ENCODE measurements at places on chromosomes 7 and 10.

DNA sequence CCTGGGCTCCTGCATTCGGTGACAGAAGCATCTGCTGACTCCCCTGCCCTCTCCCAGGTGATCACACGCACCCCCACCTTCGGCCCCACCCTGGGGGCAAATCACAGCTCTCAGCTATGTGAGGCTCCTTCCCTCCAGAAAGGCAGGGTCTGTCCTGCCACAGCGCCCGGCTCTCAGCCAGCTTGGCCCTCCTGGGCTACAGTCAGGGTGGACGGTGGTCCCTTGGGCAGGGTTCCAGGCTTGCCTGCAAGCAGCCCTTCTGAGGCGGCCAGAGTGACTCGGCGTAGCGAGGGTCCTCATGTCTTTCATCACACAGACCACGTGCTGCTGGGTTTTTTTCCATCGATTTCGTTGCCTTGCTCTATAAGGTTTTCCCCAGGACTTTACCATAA is 53.6 kb upstream of the EBF3 start:
- no peak for DNase-seq

DNA sequence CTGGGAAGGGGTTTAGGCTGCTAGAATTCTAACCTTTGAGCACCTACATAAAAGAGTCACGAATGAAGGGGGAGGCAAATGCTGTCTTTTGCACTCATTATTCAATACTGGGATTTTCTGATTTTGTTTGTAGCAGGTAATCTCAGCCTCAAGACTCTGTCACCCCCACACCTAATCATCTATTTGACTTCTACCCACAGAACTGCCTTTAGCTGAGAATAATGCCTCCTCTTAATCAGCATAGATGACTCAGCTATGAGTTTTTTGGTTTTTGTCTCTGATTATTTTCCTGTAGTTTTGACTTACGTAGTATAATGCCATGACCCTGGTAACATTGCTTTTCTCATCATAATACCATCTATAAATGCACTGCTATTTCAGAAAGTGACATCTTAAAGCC is 42.7 kb upstream of the CACNB2 start:
- no peak for DNase-seq

DNA sequence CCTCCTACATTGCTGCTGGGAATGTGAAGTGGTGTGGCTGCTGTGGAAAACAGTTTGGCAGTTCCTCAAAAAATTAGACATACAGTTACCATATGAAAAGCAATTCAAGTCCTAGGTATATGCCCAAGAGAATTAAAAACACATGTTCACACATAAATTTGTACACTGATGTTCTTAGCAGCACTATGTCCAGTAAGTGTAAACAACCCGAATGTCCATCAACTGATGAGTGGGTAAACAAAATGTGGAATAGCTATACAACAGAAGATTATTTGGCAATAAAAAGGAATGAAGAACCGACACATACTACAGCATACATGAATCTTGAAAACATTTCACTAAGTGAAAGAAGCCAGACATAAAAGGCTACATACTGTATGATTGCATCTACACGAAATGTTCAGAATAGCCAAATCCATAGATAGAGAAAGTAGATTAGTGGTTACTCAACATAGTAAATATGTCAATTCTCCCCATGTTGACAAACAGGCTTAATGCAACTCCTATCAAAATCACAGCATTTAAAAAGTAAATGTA is 17.2 kb downstream of the CEP41 start:
- no peak for DNase-seq

DNA sequence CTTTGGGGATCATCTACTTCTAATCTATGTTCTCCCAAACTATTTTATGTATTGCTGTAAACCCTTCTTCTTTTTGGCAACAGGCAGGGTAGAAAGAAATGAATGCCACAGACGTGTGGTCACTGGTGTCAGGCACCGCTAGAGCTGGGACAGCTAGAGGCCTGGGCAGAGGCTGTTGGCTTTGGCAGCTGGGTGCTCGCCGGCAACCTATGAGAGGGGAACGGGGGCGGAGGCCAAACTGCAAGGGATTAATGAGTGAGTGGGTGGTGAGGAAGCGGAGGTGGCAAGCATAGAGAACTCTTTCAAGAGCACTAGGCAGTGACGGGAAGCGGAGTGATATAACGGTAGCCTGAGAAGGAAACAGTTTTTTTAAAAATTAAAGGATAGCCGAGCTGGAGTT is 78.5 kb downstream of the CREB5 start:
- no peak for DNase-seq

DNA sequence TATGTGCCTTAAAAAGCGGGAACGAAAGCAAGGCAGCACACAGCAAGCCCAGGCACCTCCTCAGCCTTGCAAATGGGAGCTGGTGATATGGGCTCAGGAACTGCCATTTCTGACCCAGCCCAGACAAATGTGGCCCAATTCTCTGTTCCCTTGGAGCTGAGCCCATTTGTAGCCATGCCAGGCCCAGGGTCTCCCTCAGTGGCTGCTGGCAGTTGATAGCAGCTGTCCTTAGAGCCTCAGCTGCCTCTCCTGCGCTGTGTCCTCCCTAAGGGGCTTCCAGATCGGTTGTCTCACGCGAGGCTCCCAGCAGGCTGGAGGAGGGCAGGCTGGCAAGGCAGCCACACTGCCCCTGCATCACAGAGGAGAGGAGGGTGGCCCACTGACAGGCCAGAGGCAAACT is 275.8 kb downstream of the KCNMA1 start:
- DNase-seq: no peak

GRCh38 chr10:74153123-74153522 is 2.1 kb downstream of the ADK start:
- no peak for DNase-seq

DNA sequence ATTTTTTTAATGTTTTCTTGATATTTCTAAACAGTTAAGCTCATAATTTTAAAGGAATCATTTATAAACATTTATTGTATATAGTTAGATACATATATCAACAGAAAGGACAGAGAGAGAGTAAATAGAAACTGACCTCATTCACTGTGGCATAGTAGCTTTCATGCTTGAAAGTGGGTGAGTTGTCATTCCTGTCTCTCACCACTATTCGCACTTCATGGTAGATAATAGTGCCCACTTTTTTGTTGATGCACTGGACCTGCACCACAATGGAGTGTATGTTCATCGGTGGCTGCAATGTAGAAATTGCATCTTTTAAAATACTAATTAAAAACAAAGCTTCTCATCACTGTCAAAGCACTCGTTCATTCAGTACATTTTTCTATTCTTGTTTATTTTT is 432.0 kb downstream of the PCDH15 start:
- peak; percentile 49 for DNase-seq

- peak; percentile 28 for DNase-seq
Measured at GRCh38 chr7:139799586-139799985, 21.8 kb upstream of the HIPK2 start.

- DNase-seq: peak; percentile 21
Measured at GRCh38 chr7:107173691-107174406, 5.0 kb downstream of the HBP1 start.

DNA sequence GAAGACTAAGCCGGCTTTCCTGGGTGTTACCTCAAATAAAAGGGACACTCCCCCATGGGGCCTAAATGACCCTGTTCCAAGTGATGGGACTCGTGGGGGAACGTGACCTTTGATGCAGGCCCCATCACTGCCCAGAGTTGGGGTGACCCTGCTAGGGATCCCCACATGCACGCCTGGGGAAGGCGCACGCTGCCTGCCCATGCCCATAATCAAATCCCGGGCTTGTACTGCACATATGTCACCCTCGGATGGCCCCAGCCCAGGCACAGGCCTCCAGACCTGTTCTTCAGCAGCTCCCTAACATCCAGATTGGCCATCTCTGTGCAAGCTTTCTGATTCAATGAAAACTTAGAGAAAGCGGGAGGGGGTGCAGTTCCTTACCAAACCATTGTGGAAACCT is 14.7 kb downstream of the EBF3 start:
- no peak for DNase-seq

DNA sequence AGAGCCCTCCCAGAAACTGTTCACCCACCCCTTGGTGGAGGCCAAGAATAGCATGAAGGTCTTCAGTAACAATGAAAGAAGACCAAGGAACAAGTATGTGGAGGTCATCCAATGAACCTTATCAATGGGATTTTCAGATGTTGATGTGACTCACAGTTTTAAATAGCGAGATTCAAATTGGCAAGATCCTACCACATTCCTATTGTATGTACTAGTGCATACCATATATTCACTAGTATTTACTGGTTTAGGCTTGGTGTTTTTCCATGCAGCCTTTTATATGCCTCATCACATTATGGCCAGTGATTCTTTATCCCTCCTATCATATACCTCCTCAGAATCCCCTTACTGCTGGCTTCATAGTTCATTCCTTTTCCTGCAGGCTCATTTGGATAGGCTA is 54.4 kb downstream of the ITGB8 start:
- DNase-seq: no peak

- no peak for DNase-seq
Measured at GRCh38 chr7:130037703-130038102, 13.5 kb downstream of the ZC3HC1 start.

GRCh38 chr10:93821051-93821772 is 63.5 kb downstream of the LGI1 start:
- peak; percentile 59 for DNase-seq

DNA sequence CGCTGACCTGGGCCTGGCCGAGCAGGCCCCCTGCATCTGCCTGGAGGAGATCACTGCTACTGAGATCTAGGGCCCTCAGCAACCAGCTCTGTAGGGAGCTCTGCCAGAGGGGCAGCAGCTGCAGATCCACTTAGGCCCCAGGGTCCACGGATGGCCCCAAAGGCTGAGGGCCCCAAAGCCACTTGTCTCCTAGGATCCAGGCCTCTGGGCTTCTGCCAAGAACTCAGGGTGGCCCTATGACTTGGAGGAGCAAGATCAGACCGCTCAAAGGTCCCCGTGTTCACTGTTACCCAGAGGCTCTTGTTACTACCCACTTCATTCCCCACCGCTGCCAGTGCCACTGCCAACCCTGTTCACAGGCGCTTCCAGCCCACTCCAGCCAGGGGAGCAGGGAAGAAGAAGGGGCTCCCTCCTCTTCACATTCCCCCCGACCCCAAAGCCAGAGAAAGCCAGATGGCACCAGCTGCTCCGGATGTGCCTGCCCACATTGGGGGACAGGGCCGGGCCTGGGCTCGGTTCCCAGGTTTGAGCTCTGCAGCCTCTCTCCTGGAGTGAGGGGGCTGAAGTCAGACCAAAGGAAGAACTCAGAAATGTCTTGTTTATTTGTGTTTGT is 7.6 kb downstream of the LZTS2 start:
- DNase-seq: no peak

GRCh38 chr10:113274176-113274829 is 278.6 kb upstream of the HABP2 start:
- no peak for DNase-seq

GRCh38 chr10:8435186-8436055 is 380.9 kb downstream of the GATA3 start:
- DNase-seq: no peak

- peak; percentile 11 for DNase-seq
Measured at GRCh38 chr10:122468926-122469781, 7.8 kb downstream of the HTRA1 start.

DNA sequence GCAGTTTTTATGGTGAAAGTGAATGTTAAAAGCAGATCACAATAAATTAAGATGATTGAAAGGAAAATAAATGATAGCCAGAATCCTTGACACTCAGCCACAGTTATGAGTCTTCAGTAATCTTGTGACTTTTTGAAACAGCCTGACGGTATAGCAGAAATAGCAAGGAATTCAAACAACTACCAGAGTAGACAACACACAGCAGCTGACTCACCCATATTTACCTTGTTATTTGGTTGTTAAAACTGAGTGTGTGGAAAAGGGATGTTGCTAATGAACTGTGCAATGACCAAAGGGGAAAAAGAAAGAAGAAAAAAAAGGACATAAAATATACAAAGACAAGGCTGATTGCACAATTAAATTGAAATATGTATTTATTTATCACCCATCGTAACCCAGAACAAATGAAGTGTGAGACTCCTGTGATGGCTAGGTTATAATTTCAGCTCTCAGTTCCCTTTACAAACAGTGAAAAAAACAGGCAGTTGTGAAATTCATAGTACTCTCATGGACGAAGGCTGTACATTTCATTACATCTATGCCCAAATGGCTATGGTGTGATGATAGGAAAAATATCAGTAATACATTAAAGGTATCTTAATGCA is 1023.0 kb upstream of the SORCS1 start:
- no peak for DNase-seq

- DNase-seq: no peak
Measured at GRCh38 chr7:36459236-36459960, 69.7 kb downstream of the ANLN start.

GRCh38 chr7:105050493-105050892 is 36.5 kb downstream of the KMT2E start:
- no peak for DNase-seq

DNA sequence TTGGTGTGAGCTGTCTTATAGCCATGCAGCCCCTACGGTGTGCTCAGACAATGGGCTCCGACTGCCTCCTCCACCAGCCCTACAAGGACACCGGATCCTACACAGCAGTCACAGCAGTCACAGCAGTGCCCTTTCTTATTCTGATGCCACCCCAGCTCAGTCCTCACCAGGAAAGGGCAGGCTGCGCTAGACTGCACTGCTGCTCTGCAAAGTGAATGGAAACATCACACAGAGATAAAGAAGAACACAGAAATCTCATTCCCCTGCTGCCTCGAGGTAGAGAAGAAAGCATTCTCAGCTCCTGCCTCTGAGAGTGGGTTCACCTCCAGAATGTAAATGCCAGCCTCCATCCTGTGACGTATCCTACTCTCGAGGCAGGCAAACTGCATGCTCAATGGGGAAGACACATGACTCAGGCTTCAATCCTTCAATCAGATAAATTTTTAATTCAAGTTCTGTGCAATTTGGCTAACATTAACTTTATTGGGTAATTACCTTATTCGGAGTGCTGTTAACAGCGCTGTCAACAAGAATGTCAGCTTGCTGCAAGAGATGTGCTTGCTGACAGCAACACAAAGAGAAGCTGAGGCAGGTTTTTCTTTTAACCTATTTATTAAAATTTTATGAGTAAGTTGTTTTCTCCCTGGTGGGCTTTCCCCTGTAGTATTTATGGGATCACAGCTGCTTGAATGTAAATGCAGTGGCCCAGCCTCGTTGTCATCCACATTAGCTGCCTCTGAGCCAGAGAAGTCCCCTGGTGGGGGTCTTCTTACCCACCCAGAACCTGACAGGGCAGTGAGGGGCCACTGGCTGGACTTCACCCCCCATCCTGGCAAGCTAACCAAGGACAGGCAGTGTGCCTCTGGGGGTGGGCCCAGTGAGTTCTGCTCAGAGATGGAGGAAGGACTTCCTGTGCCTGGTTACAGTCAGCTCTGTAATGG is 241.3 kb upstream of the KMT2E start:
- DNase-seq: no peak

DNA sequence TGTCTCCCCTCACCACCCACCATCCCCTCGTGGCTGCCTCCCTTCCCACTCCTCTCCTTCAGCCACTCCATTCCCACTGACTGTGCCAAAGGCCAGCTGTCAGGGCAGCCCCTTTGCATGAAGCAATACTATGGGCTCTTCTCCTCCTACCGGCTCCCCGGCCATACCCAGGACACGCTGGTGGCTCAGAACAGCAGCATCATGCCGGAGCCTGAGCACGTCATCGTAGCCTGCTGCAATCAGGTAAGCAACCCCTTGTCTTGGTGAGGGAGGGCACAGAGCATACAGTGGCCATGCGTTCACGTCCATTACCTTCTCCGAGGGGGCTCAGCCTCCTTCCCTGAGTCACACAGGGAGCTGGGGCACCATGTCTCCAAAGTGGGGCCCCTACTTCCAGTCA is 11.6 kb downstream of the CHAT start:
- no peak for DNase-seq

Data from OCI-M1 (cell line).